Foreskin keratinocyte (primary cell): ENCODE measurements at places on chromosomes 6 and 20. TPM values are rescaled to one million over a fixed set of nuclear protein-coding genes. Genes with fewer than 3 reads are reported as not detected.

- no peak for DNase-seq
Observed at GRCh38 chr6:17352302-17352701, 41.1 kb upstream of the CAP2 start.

DNA sequence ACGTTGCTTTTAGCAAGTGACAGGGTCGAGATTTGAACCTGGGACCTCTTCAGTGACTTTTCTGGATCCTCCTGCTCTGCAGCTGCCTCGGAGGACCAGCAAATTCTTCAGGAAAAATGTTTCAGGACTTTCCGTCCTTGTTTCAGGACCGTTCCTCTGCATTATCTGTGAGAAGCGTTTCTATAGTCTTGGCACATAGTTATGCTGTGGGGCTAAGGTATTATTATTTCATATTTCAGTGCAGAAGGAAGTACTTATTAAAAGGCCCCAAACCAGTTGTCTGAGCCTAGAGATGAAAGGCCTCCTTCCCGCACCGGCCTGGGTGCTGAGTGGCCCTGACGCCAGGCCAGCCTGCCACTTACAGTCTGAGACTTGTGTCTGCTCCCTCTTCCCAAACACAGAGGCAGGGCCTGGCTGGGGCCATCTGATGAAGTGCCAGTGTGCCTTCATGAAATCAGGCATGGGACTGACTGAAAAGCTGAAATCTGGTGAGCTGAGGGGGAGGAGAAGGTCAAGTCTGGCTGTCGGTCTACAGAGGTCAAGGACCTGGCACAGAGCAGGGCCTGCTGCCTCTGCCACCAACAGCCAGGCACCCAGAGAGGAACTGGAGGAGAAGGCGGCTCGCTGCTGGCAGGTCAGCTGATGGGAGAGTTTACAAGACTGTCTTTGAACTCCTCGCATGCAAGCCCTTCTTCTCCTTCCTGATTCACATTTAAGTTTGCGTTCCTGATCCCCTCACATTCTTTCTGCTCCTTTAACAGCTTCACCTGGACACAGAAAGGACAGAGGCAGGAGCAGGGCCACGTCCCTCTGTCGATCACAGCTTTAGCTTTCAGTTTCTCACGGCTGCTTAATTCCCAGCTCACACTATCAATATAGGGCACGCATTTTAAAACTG, 8.9 kb upstream of the QKI start:
- DNase-seq = no peak

GRCh38 chr6:6713657-6714056, 125.1 kb downstream of the LY86 start:
- no peak for DNase-seq

- peak; percentile 82 for DNase-seq
Observed at GRCh38 chr20:44104798-44105517, 82.0 kb downstream of the JPH2 start.

DNA sequence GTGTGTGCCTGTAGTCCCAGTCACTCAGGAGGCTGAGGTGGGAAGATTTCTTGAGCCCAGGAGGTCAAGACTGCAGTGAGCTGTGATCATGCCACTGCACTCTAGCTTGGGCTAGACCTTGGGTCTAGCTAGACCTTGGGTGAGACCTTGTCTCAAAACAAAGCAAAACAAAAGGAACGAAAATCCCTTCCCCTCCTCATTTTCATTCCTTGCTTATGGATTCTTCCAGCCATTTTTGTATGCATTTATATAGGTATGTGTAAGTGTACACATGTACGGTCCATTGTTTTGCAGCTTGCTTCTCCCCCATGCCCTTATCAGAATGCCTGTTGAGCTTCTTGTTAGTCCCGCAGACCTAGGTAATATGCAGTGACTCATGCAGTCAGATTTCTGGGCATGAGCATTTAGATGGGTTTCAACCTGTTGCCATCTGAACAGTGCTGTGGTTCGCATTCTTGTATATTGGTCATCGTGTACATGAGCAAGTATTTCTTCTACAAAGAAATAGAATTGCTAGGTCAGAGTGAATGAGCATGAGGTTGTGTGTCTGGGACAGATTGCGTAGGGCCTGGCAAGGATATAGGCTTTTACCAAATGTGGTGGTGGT, 73.2 kb downstream of the ATRN start:
- peak; percentile 99 for DNase-seq

DNA sequence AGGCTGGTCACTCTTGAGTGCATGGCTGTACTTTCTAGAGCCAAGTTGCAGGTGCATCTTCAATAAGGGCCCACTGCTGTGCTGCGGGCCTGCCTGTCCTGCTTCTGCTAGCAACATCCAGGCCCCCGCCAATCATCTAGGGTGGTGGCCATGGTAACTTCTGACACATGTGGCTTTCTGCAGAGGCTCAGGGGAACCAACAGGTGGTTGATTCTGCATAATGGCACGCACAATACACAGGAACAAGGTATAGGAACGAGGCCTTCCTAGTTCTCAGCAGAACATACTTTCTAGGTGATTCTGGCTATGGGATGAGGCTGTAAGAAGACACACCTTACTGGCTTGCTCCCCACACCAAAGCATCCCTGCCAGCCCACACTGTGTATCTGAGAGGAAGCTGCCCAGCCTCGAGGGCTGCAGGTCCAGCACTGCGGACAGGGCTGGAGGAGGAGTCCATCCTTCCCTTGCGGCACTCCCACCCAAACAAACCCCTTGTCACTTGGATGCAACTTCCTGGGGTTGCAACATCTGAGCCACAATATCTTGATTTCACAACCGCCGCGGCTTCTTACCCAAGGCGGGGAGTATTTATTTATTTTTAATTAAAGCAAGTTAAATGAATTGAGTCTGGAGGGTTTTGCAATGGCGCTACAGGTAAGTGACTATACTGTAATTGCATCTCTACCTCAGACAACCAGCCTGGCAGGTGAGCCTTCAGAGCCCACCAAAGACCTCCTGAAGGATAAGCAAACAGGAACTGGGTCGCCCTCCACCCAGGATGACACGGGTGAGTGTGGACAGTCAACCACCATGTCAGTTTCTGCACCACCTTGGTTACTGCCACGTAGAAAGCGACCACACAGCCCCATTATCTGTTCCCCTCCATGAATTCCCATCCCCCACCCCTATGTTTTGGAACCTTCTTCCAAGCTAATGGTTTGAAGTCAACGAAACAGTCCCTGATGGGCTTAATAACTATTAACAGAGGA, 49.6 kb downstream of the SULF2 start:
- no peak for DNase-seq

- DNase-seq = no peak
Observed at GRCh38 chr6:40585223-40585622, 1.9 kb downstream of the LRFN2 start.

- no peak for DNase-seq
Observed at GRCh38 chr20:17653835-17654648, 28.0 kb downstream of the RRBP1 start.

DNA sequence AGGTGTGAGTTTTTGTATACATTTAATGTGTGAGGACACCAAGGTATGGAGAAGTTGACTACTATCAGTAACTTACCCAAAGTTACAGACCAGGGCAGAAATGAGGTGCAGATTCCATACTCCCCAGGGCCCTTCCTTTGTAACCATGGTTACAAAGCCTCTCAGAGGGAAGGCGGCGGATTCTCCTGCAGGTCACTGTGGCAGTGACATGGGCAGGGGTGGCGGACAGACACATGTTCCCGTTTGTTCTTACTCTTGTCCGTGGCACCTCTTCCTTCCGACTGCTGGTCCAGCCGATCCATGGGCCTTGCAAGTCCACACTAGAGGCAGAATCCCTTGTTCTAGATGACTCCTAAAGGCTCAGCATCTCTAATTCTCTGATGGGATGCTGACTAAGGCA, 43.0 kb downstream of the PDYN start:
- DNase-seq = no peak

- DNase-seq = no peak
Observed at GRCh38 chr6:11912420-11912819, 99.7 kb upstream of the HIVEP1 start.

GRCh38 chr6:109946979-109947378, 31.1 kb upstream of the GPR6 start:
- no peak for DNase-seq

DNA sequence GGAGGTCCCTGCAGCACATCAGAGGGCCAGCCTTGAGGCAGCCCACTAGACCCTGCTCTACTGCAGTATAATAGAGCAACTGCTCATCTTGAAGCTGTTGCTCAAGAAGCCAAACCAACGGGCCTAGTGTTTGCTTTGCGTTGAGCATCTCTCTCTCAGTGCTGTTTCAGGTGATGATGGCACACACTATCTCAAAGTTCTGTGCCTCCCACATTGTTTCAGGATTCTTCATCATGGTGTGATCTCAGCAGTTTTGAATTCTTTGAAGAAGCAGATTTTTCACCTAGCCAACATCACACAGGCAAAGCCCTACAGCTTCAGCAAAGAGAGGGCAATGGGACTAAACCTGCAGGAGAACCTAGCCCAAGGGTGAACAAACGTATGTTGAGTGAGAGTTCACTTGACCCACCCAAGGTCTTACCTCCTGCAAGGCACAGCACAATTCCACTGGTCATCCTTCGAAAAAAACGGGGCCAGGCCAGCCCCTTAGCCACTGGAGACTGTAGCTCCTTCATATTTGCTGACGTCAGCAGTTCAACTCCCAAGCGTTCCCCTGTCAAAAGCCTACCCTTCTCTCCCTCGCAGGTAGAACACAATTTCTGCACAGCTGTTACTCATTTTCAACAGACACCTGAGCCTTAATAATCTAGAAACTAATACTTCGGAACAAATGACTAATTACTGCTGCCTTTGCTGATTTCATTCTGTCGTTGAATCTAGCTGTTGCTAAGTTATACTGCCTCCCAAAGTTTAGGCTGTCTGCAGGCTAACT, 15.8 kb downstream of the MYB start:
- no peak for DNase-seq

DNA sequence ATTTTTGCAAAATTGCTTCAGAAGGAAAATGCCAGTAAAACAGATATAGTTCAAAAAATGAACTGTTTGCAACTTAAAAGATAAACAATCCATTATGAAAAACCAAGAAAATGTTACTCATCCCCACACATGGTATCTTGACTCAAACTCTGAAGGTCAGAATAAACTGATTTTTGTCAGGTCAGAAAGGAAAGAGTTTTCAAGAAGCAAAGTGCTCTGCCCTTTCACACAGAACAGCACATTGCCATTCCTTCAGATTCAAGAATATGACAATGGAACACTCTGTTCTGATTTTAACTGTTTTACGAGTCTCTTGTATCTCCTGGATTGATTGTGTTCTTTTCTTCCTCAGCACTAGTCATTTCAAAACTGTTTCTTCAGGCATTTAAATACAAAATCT, 33.8 kb upstream of the NT5E start:
- DNase-seq = no peak

DNA sequence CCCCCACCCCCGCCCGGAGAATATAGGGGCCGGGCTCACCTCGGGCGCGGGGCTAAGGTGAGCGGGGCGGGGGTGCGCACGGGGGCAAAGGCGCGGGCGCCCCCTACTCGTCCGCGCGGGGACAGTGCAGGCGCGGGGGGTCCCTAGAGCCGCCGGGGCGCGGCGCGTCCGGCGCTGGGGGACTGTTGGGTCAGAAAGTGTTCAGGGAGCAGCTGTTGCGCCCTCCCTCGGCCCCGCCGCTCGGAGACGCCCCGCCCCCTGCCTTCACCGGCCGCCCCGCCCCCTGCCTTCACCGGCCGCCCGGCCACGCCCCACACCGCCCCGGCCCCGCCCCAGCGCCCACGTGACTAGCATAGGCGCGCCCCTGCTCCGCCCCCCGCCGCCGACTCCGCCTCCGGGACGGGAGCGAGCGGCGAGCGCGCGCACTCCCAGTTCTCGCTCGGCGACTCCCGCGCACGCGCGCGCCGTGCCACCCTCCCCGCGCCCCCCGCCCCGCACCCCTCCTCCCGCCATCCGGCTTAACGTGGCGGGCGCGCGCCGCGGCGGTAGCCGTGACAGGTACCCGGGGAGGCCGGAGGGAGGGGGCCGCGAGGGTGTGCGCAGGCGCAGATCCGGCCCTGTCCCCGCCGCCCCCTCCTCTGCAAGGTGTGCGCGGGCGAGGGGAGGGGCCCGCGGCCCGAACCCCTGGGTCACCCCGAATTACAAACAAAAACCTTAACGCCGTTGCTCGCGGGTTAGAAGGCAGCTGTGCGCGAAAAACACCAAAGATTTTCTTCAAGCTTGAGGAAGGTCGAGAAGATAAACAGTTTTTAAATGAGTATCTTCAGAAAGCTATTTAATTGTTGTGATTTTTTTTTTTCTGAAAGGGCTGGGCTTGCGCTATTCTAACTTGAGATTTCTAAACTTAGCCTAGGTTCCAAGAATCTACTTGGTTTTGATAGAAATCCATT, 704 bp upstream of the ZNF217 start:
- DNase-seq = no peak

GRCh38 chr6:160445130-160445529, 97.0 kb downstream of the SLC22A3 start:
- no peak for DNase-seq

GRCh38 chr6:105726902-105727655, 324.2 kb upstream of the PREP start:
- DNase-seq = peak; percentile 99

DNA sequence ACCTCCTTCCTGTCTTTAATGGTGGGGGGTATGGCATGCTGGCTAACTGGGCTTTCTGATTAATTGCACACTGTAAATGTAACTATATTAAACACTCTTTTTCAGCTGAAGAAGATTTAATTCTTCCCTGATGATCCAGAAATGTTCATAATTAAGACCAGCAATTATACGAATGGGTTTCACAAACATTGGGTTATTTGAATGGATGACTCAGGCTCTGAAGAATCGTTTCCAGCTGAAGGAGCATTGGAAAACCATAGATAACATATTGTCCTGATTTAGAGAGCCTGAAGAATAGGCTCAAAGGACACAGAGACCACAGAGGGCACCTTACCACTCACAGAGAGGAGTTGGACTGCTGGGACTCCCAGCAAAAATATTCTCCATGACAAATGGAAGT, 130.7 kb upstream of the SSTR4 start:
- DNase-seq = no peak

- no peak for DNase-seq
Observed at GRCh38 chr20:24696396-24696795, 227.0 kb downstream of the SYNDIG1 start.

- DNase-seq = peak; percentile 17
Observed at GRCh38 chr20:9280666-9281065, 211.8 kb downstream of the PLCB4 start.

GRCh38 chr20:32382102-32382950, 24.2 kb downstream of the ASXL1 start:
- DNase-seq = peak; percentile 15

- DNase-seq = no peak
Observed at GRCh38 chr6:71706523-71706922, 179.8 kb upstream of the RIMS1 start.

- DNase-seq = no peak
Observed at GRCh38 chr20:50659975-50660670, 31.2 kb downstream of the RIPOR3 start.

GRCh38 chr6:133880896-133881295, 8.0 kb upstream of the TCF21 start:
- DNase-seq = no peak

IL20RA gene
- 1.2 and 1.7 TPM in 2 replicates for total RNA-seq

FNDC11 gene
- 0.53 and 0.78 TPM in 2 replicates for total RNA-seq

ALDH8A1 gene
- 0.04 TPM in 1 of 2 replicates, not detected in the other for total RNA-seq

BEND3 gene
- 8.3 and 8.4 TPM in 2 replicates for total RNA-seq

TAAR8 gene
- total RNA-seq = not detected in 2 replicates

OPRM1 gene
- not detected in 2 replicates for total RNA-seq
